ENCODE measurements at places on chromosomes 6 and 20.

- DNase-seq = no peak
Measured at GRCh38 chr6:34070315-34071135, 75.4 kb downstream of the GRM4 start.

DNA sequence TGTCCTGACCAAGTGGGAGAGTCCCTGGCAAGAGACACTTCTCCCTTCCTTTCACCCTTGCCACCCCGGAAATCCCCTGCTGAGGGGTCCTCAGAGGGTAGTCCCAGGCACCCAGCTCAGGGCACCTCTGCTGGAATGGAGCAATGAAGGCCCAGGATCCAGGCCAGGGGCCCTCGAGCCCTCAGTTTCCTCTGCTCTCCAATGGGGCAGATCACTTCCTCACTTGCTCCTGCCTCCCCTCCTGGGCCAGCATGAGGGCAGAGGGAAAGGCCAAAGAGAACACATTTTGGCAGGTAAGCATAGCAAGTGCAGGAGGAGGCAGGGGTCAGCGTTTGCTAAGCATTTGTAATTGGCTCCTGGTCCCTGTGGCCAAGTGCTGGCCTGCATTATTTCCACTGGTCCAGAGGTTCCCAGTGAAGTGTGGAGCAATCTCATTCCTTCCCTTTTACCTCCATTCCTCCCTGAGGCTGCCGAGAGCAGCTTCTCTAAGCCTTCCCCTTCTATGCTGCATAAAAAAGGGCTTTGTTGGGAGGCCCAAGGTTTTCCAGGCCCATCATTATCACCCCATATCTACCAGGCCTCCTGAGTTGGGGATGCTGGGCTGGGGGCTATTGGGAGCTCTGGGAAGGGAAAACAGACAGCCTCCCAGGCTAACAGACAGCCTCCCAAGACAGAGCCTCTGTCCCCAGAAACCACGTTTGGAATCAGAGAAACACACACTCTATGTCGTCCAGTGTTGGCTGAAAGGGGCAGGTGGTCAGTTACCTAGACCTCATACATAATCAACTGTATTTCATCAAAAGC is 28.8 kb upstream of the VEGFA start:
- DNase-seq = no peak

GRCh38 chr6:159854959-159855358 is 35.8 kb upstream of the MAS1 start:
- no peak for DNase-seq

DNA sequence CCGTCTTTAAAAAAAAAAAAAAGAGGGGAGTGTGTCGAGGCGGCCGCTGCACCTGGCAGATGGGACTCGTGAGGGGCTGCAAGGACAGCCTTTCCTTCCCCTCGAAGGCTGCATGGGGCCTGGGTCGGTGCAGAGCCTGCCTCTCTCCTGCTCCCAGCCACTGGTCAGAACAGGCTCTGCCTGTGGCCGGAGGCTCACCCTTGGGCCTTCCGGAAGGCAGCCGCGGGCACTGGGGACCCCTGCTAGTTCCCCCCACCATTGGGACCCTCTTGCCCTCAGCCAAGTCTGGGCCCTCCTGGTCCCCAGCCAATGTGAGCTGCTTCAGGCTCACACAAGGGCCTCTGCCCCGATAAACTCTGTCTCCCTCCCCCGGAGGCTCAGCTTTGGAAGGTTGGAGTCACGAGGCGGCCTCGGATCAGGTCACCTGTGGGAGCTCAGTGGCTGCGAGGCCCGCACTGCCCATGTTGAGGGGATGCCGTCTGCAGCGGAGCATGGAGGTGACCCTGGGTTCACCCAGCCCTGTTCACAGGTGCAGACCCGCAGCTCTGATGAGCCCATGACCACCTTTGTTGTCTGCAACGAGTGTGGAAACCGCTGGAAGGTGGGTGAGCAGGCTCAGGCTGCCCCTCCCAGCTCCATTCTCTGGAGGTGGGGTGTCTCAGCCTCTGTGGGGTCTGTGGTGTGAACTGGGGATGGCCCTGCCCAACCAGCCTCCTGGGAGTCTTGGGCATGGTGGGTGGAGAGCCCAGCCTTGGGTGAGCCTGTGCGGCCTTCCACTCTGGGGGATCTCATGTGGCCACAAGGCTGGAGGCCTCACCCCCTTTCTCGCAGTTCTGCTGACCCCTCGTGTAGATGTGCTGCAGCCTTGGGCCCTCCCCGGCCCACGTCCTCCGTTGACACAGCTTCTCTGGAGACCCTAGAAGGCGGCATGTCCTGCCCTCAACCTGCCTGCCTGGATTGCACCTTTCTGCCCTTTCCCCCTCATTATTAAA is 7.7 kb downstream of the RGS19 start:
- DNase-seq = no peak

- no peak for DNase-seq
Measured at GRCh38 chr6:122284848-122285247, 114.6 kb upstream of the HSF2 start.

GRCh38 chr6:3541006-3541585 is 84.2 kb upstream of the SLC22A23 start:
- DNase-seq = no peak

- DNase-seq = no peak
Measured at GRCh38 chr6:75377386-75377785, 92.8 kb upstream of the TMEM30A start.

GRCh38 chr6:11848852-11849731 is 70.5 kb upstream of the ADTRP start:
- no peak for DNase-seq

DNA sequence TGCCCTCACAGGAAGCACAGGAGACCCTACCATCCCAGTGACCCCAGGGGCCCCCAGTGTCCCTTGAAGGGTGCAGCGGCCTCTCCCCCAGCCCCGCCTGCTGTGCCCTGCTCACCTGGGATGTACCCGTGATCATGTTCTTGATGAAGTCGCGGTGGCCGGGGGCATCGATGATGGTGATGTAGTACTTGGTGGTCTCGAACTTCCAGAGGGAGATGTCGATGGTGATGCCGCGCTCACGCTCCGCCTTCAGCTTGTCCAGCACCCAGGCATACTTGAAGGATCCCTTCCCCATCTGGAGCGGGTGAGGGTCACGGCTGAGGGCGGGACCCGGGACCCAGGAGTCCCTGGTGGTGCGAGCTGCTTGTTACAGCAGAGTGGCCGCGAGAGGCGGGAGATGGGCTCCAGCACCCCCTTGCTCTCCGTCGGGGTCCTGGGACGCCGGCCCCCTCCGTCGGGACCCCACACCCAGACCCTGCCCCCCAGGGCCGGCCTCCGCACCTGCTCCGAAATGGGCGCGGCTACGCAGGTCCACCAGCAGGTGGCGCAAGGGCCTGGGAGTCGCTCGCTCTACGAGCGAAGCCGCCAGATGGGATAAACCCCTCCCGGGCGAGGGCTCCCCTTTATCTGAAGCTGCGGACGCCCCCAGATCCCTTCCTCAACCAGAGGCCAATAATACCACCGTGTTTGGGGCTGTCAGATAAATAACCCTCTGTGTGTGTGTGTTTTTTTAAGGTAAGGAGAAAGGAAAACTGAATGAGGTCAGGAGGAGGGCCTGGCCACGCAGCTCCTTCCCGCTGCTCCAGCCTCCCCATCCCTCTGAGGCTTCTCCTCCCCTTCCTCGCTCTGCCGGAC is 2.9 kb downstream of the EEF1A2 start:
- no peak for DNase-seq

GRCh38 chr20:15200147-15200565 is 862.7 kb upstream of the FLRT3 start:
- DNase-seq = no peak

DNA sequence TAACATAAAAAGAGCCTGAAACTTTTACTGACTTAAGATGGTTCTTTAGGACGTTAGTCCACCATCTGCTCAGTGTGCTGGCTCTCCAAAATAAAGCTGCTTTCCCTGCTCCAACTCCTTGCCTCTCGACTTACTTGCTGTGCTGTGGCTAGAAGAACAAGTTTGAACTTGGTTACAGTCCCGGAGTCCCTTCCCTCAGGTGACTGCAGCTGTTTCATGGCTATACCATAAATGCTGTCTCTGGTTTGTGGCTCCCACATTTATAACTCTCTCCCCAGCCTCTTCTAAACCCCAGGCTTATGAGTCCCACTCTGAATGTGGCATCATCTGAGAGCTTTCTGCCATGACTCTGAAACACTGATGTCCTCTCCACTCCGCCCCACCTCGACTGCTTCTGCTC is 306.4 kb upstream of the PRND start:
- no peak for DNase-seq

DNA sequence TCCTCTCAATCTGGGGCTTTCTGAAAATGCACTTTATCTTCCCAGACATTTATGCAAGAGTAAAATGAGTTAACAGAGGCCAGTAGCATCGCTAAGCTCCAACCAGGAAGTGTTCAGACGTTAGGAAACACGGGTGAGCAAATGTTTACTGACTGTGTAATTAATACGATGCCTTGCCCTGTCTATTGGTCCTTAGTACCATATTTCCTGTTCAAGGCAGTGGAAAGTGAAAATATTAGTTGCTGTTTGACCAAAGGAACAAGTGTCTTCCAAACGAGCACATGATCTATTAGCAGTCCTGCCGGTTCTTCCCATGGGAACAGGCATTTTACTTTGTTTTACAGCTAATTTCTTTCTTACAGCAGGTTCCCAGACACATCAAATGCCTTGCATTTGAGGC is 311.1 kb upstream of the JAG1 start:
- DNase-seq = no peak

DNA sequence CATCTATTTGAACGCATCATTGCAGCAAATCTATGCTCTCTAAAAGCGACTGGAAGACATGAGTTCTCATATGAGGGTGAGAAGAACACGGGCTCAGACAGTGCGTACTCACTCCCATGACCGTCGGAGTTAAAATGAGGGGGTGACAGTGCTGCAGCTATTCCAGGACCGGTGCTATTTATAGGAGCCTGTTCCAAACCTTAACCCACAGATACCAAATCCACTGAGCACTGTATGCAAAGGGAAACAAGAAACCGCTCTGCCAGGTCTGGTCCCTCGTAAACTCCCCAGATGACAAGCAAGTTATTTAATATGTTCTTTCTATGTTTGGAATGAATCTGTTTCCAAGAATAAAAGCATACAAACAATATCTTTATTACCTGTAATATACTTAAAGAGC is 22.9 kb downstream of the PPP1R3G start:
- no peak for DNase-seq

- DNase-seq = no peak
Measured at GRCh38 chr6:116166369-116166768, 40.4 kb upstream of the COL10A1 start.

DNA sequence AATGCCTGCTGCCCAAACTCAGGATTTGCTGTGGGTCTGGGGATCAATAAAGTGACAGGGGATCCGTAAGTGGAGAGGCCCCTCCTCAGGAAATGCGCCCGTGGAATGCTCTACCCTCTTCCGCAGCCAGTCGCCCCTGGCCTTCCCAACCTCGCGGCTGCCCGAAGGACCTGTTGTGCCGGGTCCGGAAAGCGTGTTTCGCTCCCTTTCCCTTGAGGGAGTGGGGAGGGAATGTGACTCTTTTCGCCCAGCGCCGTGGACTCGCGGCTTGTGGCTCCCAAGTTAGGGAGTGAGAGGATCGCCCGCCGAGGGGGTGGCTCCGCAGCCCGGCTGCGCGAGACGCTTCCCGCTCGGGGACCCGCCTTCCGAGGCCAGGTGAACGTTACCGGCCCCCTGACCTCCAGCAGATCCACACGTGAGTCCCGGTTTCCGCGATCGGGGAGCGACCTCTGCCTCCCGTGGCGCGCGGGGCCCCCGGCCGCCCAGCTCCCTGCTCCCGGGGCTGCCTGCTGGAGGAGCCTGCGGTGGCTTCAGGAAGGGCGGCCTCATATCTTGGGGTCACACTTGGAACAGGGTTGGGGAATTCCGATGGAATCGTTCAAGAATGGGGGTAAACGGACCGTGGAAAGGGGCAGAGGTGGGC is 666 bp downstream of the TPD52L1 start:
- DNase-seq = no peak

- no peak for DNase-seq
Measured at GRCh38 chr6:137214931-137215330, 4.3 kb downstream of the IFNGR1 start.

GRCh38 chr6:148883270-148883669 is 136.4 kb downstream of the UST start:
- DNase-seq = no peak

Measured in vagina (tissue), 2 donors.